ENCODE measurements at places on chromosomes 4 and X. TPM values are rescaled to one million over a fixed set of nuclear protein-coding genes. Genes with fewer than 3 reads are reported as not detected.

Gene PTTG2
- total RNA-seq, result 3.6 TPM

DNA sequence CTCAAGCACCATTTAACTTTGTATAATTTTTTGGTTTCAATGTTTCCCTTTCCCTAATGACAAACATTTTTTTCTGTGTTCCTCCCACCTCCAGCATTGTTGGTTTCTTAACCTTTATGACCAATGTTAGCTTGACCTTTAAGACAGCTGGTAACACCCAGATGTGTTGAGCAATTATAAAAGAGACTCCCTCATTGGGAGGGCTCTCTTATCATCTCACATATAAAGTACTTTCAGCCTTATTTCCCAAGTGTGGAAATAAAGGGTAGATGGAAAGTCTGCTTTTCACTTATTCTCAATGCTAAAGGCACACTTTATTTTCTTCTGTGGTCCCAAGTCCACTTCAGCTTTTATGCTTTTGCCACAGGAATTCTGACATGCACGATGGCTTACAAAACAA is 1420.4 kb downstream of the RAPGEF2 start:
- DNase-seq, result no peak

DNA sequence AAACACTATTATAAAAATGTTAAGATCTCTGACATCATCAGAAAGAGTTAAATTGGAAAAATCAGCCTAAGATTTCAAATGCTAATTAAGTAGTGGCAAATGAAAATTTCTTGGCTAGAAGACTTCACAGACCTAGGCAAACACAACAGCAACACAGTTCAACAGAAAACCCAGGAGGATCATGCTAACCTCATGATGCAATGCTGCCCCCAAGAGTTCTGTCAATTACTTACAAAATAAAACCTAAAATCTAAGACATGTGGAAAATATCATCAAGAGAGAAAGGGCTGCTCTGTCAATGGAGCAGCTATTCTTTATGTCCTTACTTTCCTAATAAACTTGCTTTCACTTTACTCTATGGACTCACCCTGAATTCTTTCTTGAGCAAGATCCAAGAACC is 21.0 kb downstream of the S100G start:
- no peak for DNase-seq

DNA sequence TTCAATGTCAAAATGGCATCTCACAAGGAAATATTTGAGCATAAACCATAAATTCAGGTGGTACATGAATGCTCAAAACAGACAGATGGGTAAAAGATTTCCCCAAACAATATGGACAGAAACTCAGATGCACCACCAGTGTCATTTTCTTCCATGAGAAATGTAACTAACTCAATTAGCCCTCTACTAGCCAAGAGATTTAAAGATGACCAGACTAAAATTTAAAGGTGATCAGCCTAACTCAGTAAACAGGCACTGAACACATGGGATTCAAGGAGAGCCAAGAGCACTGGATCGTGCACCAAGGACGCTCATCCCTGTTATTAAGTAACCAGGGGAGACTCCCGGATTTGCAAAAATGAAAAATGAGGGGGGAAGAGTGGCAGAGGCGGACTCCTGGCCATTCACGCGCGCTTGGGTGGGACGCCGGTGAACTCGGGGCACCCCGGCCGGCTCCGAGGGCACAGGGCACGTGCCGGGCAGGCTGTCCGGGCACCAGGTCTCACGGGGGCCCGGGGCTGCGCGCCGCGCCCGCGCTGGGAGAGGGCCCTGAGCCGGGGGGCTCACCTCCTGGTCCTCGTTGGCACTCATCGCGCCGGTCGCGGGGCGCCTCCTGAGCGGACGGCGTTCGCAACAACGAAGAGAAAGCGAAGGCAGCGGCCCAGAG is 490 bp downstream of the RWDD4 start:
- no peak for DNase-seq

- no peak for DNase-seq
These were observed 262.1 kb downstream of the NKX6-1 start for GRCh38 chr4:84237008-84237407.

DNA sequence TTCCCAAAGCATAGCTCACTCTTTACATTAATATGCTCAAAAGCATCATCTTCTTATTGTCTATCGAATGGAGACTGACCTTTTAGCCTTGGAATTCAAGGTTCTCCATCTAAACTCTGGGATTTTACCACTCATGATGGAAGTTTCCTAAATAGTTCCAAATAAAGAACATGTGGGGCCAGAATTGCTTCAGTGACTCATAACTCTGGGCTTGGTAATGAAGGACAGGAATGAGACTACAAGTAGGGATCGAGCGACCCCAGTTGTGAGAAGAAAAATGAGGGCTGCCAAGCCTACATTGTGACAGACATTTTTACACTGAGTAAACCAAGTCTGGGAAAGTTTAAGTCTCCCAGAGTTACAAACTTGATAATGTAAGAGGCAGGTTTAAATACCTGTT is 269.9 kb downstream of the CBLL2 start:
- no peak for DNase-seq

GRCh38 chrX:115939070-115939469 is 231.5 kb upstream of the AGTR2 start:
- DNase-seq, result no peak

All from dorsolateral prefrontal cortex (tissue), 122 donors.